NCI-H1092 treated with DMSO at 0.1 percent for 48 hours (cell line): ENCODE measurements at places on chromosomes 16 and 17.

DNA sequence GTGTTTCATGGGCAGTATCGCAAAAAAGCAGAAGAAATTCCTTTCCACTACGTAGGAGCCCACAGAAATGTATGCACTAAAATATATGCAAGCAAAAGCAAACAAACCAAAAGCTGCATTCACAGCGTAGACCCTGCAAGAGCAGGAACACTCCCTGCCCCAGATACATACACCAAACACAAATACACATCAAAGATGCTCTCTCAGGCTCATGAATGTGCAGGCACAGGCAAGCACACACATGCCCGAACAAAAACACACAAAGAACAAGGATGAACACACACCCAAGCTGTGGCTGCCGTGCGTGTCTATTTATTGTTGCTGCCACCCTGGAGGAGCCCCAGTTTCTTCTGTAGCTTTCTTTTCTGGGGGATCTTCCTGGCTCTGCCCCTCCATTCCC, 1.7 kb downstream of the NUPR1 start:
- no peak for DNase-seq

DNA sequence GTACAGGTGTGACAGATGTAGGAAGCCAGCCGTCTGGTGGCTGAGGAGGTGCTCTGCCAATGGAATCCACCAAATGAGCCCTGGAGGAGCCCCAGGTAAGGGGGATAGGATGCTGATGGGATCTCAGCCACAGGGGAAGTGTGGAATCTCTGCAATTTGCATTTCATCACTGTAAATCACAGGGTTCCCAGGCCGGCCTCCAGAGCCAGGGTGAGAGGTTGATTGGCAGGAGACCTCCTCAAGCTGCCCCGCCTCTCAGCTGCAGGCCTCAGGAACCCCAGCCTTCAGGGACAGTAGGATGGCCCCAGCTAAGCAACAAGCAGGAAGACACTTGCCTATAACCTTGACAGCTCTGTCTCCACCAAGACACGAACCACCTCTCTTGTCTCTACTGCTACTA, 39.4 kb downstream of the RTN4RL1 start:
- no peak for DNase-seq

DNA sequence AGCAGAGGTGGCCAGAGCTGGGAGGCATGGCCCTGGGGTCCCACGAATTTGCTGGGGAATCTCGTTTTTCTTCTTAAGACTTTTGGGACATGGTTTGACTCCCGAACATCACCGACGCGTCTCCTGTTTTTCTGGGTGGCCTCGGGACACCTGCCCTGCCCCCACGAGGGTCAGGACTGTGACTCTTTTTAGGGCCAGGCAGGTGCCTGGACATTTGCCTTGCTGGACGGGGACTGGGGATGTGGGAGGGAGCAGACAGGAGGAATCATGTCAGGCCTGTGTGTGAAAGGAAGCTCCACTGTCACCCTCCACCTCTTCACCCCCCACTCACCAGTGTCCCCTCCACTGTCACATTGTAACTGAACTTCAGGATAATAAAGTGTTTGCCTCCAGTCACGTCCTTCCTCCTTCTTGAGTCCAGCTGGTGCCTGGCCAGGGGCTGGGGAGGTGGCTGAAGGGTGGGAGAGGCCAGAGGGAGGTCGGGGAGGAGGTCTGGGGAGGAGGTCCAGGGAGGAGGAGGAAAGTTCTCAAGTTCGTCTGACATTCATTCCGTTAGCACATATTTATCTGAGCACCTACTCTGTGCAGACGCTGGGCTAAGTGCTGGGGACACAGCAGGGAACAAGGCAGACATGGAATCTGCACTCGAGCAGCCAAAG, 2.3 kb downstream of the CSF3 start:
- DNase-seq = no peak

DNA sequence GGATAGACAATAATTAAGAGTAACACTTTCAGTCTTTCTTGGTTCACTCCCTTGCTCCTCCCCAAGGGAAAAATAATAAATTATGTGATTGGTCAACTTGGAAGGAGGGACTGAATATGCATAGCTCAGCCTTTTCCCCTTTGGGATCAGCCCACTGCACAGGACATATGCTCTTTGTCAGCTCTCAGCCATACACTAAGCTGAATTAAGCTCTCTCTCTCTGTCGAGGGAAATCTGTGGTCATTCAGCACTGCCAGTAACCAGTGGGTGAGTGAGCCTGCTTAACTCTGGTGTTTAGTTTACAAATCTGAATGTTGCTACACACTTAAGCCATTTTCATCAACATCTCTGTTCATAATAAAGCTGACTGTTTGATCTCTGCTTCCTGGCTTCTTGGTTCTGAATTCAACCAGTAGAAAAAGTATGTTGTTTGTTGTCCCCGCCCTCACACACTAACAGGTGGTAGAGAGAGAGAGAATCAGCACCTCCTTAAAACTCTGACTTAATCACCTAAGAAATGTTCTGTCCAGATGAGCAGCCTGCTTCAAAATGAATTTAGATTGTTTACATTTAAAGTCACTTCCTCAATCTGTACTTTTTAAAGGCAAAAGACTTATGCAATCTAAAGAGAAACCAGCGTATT, 102.3 kb upstream of the C17orf78 start:
- DNase-seq = no peak

DNA sequence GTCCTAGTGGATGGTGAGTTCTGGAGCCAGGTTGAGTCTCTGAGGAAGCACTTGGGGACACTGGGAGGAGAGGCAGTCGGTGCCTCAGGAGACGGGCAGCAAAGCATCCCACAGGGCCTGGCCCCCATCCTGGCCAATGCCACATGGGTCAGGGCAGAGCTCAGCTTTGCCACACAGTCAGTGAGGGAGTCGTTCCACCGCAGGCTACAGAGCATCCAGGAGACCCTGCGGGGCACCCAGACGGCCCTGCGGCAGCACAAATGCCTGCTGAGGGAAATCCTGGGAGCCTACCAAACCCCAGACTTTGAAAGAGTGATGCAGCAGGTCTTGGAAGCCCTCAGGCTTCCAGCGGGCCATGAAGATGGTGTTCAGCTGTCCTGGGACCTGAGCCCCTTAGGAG, 39.7 kb downstream of the PLD6 start:
- no peak for DNase-seq

GRCh38 chr16:74325641-74326040, 29.0 kb downstream of the PSMD7 start:
- DNase-seq = no peak

- no peak for DNase-seq
Measured at GRCh38 chr16:5979905-5980550, 882.4 kb upstream of the EEF2KMT start.

GRCh38 chr16:54171626-54172537, 114.7 kb downstream of the IRX3 start:
- DNase-seq = peak; percentile 78

- peak; percentile 67 for DNase-seq
Measured at GRCh38 chr16:72721981-72722380, 325.9 kb downstream of the ZFHX3 start.

GRCh38 chr16:72876221-72876620, 171.7 kb downstream of the ZFHX3 start:
- no peak for DNase-seq

- peak; percentile 69 for DNase-seq
Measured at GRCh38 chr17:8288336-8289102, at the start of gene RANGRF. Gene RANGRF (plus strand): TSS chr17:8288670. CDS start chr17:8288789, 119 bp downstream.

- no peak for DNase-seq
Measured at GRCh38 chr16:11618107-11618717, 31.5 kb upstream of the LITAF start.

DNA sequence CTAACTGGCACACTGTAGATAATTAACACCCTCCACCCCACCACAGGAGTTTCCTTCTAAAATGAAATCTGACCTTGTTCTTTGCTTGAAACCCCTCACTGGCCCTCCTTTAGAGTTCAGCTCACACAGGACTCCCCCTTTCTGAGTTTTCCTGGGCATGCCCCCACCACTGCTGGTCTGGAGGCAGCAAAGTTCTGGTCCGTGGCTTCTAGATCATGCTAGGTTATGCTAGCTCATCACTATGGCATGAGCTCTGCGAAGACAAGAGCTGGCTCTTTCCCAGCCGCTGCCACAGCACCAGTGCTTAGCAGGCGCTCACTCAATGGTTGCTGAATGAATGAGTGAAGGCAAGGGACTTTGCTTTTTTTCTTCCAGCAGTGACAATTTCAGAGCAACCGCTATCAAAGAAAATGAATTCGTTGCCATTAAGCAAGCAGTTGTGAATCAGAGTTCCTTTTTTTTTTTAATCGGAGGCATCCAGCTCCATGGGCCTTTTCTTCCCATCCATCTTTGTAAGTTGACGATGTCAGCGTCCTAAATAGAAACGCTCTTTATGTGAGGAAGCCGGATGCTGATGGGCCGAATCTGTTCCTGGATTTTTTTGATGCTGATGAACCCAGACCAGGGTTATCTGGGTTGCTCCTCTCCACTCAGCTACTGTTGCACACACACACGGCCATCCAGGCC, 80.8 kb upstream of the NOL11 start:
- no peak for DNase-seq
